Dermis blood vessel endothelial cell (primary cell): ENCODE measurements at places on chromosomes 2 and 18. TPM values are rescaled to one million over a fixed set of nuclear protein-coding genes. Genes with fewer than 3 reads are reported as not detected.

DNA sequence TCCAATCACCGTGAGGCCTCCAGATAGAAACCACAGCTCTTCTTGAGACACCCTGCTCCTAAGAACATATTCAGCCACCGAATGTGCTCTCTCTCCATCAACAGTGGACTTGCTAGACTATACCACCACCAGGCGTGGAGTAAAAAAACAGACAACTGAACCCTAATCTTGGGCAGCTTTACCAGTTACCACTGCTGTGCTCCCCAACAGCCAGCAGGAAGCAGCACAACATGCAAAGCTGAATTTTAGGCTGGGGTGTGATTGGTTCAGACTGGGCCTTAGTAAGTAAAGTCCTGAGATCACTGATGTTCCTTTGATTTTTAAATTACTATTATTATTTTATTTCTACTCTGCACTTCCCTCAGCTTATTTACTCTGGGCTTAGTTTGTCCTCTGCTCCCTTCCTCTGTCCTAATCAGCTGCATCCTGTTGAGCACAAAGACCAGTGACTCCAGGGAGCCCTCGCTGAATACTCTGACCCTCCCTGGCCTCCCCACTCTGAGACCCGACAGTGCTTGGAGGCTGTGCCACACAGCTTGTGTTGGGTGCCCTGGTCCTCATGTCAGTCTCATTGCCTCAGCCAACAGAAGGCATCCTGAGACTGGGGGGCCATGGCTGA lies 21.9 kb downstream of the MRPL35 start:
- DNase-seq, result peak; percentile 78

- no peak for DNase-seq
Measured at GRCh38 chr2:31216734-31217133, 581 bp downstream of the CAPN14 start.

DNA sequence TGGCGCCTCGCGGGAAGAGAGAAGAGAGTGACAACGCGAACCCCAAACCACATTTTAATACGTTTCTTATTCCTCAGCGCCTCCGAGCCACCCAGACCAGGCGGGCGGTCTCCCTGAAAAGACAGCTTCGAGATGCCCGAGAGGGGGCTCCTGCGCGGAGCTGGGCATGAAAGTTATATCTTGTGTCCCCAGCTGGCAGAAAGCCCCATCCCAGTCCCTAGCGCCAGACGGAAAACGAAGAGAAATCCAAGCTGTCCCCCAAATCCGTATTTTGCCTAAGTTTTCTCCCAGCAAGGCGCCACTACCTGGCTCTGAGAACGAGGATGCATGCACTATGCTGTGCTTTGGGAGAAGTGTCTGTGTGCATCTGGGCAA lies 797 bp downstream of the NXPH2 start:
- no peak for DNase-seq

DNA sequence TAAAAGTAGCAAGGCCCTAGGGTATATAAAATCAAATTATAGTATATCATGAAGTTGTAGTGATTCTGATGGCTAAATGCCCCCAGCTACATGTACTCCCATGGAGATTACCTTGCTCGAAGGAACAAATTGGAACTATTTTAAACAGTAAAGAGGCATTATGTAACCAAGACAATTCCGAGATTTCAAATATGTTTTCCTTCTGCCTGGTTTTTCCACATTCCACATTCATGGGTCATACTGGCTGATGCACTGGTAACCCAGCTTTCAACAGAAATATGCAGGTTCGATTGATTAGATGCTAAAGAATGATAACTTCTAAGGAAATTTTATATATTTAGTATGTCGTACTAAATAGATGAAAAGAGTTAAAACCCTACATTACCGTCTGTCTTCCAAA lies 62.3 kb upstream of the MGAT4A start:
- no peak for DNase-seq

DNA sequence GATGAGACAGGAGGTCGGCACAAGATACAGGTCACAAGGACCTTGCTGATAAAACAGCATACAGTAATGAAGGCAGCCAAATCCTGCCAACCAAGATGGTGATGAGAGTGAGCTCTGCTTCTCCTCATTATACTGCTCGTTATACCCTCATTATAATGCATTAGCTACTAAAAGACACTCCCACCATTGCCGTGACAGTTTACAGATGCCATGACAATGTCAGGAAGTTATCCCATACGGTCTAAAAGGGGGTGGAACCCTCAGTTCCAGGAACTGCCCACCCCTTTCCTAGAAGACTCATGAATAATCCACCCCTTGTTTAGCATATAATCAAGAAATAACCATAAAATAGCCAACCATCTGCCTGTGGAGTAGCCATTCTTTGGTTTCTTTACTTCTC lies 224.2 kb downstream of the RBM43 start:
- no peak for DNase-seq

DNA sequence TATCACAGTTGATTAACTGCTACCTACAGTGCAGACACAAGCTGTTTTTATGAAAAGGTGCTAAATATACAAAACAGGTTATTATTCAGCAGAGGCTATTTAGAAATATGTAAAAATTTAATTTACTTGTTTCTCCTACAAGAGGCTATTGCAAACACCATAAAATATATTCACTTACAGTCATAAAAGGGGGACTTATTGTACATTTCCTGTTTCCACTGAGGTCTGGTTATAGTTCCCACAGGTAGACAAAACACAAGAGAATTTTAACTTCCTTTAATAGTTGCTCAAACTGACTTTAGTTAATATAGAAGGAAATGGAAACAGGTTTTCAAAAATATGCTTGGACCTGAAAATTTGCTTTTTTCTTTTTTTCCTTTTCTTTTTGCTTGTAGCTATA lies 40.0 kb upstream of the FRZB start:
- DNase-seq, result no peak

DNA sequence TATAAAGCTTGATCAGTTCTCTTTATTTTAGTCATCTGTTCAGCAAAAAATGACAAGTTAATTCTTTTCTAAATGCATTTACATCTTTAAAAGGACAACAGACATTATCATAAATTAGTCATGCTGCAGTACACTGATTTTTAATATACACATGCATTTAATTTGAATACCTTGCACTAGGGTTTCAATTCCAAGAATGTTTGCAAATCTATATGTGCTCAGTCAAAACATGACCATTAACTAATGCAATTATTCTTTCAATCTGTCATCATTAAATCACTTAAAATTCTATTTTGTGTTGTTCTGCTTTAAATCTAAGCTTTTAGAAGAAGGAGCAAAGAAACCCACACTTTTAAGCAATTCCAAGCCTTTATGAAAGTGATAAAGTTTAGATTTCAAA lies 342.6 kb downstream of the THSD7B start:
- no peak for DNase-seq

- no peak for DNase-seq
Measured at GRCh38 chr2:121965661-121966060, 210.2 kb downstream of the TSN start.

DNA sequence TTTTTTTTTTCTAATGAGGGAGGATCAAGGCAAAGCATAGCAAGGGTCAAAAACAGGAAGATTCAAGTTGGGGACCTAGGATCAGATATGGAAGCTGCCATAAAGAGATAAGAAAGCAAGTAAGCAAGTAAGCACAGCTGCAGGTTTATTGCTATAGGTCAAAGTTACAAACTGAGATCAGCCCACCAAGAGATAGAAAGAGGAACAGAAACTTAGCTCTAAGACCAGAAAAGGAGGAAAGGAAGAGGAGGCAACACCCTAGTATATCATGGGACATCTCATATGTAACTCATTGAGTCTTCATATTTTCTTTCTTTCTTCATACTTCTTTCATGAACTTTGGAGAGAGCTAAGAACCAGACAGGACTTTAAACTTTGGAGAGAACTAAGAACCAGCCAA lies 295.9 kb upstream of the CRIM1 start:
- no peak for DNase-seq

- no peak for DNase-seq
Measured at GRCh38 chr18:45324495-45325113, 290.7 kb upstream of the SLC14A2 start.

GRCh38 chr2:185695711-185696235 lies 42.8 kb upstream of the FSIP2 start:
- DNase-seq, result no peak

The BMP10 gene
- not detected in 2 replicates for total RNA-seq

The POTEI gene
- total RNA-seq, result 0.34 and 0.51 TPM in 2 replicates

The IL36B gene
- not detected in 2 replicates for total RNA-seq

The IL1B gene
- total RNA-seq, result 0.14 and 0.17 TPM in 2 replicates

The KLHL30 gene
- not detected in 2 replicates for total RNA-seq

The ZNF521 gene
- total RNA-seq, result 173 and 188 TPM in 2 replicates

The NCKAP5 gene
- total RNA-seq, result under 0.01 and 0.05 TPM in 2 replicates
